Activated CD8-positive, alpha-beta memory T cell treated with anti-CD3 and anti-CD28 coated beads for 24 hours (primary cell): ENCODE measurements at places on chromosomes 7 and 10.

GRCh38 chr10:84525120-84525806, 196.9 kb downstream of the CCSER2 start:
- no peak for DNase-seq

- no peak for DNase-seq
These were observed 3.2 kb upstream of the ZNF775 start for GRCh38 chr7:150375662-150376521.

DNA sequence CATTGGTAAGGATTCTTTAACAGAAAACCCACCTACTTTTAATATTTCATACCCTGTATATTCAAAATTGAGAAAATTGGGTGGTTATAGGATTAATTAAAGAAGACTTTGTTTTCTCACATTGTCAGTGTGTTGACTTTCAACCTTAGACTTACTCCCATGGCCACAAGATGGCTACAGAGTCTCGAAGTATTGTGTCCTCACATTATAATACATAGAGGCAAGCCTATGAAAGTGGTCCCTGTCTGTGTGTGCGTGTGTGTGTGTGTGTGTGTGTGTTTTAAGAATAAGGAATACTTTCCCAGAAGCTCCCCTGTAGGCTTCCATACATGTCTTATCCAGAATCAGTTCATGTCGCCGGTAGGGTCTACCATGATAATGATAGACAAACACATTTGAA, 180.0 kb downstream of the PHF14 start:
- DNase-seq, result no peak

- DNase-seq, result no peak
These were observed 61.4 kb downstream of the BICC1 start for GRCh38 chr10:58574058-58574457.

DNA sequence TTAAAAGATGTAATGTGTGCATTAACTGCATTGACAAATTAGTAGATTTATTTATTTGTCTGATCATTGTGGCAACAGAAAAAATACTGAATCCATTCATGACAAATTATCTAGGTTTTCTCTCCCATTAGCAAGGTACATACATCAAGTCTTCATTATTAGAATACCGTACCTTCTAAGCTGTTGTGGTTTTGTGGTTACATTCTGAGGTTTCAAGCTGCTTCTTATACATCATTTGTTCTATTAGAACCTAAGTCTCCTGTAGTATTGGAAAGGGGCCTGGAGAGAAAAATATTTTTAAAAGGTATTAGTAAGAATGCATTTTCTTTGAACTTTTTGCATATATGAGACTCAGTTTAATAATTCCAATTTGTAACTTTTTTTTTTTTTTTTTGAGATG, 26.3 kb upstream of the CACNB2 start:
- no peak for DNase-seq

DNA sequence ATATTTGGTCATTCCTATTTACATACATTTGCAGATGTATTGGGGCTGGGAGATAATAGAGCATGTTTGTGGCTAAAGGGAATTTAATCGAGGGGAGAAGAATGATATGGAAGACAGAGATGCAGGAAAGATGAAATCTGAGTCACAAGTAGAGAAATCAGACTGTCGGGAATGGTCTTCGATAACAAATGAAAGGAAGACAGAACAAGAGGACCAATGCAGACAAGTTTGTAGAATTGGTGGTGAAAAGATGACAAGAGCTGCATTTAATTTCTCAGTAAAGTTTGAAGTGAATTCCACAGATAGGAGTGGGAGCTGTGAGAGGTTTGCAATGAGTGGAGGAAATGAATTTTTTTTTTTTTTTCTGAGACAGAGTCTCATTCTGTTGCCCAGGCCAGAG, 60.0 kb downstream of the BRAF start:
- no peak for DNase-seq

- DNase-seq, result no peak
These were observed at the start of gene TWIST1 for GRCh38 chr7:19117091-19117869. TWIST1 (minus strand) TSS chr7:19117636; CDS start chr7:19117321, 315 bp downstream.

- DNase-seq, result peak; percentile 70
These were observed 36.7 kb upstream of the UBE2H start for GRCh38 chr7:129989466-129989865.

DNA sequence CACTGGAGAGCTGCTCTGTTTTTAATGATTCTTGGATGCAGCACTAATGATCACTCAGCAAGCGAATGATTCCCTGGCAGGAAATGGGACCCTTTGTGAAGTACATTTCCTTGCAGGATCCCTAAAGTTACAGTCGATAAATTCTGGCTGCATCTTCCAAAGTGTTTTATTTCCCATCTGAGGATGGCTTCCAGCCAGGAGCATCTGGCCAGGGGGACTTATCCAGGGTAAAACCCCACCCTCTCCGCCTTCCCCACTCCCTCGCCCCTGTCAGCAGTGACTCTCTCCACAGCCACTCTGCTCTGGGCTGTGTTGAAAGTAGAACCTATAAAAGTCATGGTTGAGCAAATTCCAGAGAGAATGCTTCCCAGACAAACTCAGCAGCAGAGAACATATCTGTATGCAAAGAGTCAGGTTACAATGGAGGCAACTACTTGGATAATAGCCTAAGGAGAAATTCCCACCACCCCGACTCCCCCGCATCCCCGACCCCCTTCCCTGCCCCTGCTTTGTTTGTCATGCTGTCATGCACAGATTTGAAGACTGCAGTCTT, 111.0 kb upstream of the ANLN start:
- DNase-seq, result peak; percentile 33

- DNase-seq, result no peak
These were observed 106.5 kb upstream of the ANK3 start for GRCh38 chr10:60496181-60496580.

DNA sequence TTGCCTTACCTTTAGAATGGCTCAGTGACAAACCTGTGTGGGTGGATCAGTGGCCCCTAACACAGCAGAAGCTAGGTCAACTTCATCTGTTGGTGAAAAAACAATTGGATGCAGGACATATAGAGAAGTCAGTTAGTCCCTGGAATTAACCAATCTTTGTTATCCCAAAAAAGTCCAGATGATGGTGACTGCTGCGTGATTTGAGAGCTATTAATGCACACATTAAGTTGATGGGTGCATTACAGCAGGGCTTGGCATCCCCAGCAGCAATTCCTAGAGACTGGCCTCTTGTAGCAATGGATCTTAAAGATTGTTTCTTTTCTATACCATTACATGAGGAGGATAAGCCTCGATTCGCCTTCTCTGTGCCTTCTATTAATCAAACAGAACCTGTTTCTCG, 33.3 kb downstream of the OR13A1 start:
- no peak for DNase-seq

DNA sequence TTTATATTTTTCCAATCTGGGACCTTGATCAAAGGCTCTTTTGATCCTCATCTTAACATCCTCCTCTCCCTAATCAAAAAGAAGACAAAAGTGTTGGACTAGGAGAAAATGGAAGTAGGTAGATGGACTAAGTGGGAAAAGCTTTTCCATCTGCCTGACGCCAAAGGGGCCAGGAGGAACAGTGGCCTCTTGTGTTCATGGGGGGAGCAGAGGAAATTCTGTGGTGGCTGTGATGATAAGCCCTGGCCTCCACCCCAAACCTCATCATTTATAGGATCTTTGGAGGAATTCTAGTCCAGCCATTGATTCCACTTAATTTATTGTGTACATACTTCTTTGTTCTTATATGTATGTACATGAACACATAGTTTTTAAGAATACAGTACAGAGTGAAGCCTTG, 21.7 kb downstream of the ZNF365 start:
- no peak for DNase-seq

DNA sequence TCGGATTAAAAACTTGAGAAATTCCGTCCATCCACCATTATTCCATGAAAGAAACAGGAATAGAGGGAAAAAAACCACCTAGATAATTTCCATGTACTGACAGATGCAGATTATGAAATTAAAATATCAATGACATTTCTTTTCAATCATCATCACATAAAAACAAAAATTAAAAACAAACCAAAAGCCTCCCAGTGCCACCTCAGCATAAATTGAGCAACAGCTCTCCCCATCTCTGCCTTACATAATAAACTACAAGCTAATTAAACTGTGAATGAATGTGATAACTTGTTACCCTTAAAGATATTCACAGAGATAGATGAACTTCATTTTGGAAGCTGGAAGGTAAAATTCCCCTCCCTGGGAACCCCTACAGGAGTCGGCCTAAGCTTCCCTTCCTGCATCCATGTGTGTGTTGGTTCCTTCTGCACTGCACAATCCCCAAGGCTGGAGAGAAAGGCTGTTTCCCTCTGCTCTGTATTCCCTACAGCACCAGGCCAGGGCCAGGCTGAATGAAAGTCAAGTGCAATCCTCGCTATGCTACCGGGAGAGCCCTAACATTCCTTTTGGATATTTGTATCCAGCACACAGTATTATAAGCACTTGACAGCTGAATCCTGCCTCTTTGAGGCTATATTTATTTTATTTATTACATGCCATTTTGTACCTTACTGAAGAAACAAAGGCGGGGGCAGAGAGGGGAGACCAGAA, 8.1 kb downstream of the CCDC6 start:
- DNase-seq, result no peak

DNA sequence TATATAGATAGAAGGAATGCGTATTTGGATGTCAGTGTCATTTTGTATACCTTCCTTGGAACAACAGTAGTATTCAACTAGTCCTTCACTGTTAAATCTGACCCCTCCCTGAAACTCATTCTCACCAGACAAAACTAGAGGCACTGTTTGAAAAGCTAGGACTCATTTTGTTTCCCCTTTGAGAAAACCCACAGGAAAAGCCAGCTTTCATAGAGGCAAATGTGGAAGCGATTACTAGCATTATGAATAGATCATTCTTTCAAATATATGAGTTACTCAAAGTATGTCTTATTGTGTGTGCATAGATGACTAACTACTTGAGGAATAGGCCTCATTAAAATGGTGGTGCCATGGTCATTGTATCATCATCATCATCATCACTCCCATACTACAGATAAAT, 1.9 kb upstream of the ASB15 start:
- DNase-seq, result no peak

DNA sequence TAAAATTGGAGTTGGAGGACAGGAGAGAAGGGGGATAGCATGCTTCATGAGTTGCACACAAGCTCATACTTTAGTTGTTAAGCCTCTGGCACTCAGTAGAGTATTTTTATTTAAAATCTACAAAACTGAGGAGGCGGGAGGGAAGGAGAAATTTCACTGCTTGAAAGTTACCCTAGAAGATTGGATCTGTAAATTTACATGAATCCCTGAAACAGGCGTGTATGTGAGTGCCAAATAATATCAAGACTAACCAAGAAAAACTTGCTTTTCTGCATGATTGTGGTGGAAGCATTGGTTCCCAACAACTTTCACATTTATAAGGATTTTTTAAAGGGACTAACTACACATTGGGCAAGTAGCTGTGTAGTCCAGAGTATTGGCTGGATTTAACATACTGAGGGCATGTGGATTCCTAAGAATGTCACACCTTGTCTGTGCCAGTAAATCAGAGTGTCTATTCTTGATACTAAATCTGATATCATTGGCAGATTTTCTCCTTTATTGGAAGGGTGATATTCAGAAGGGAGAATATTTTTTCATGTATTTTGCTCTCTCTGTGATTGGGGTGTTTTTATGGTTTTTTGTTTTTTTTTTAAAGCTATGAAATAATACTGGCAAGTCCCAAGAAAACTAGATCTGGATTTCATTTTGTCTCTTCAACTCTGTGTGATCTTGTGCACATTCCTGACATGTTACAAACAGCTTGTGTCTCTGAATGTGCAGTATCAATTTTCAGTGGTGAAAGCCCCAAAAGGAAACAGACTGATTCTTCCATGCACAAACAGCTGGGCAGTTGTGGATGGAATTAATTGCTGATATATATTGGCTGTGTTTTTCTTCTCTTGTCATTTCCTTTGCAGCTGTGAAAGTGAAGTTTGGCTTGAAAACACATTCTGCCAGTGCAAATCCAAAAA, 67.2 kb downstream of the ADD3 start:
- DNase-seq, result no peak

DNA sequence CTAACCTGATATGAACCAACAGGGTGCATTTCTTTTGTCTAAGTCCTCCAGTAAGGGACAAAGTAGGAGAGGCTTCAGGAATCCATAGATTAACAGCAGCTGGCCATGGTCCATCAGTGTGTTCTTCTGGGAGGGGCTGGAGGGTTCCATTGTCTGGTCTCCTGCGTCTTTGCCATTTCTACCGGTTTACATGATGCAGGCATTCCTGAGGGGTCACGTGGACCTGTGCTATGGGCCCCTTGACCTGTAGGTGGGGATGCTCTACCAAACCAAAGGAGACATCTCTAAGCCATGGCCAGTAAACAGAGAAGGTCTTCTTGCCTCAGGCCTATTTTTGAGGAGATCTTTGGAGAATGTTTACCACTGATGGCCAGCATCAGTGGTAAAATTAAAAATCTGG, 28.7 kb upstream of the HABP2 start:
- DNase-seq, result no peak

DNA sequence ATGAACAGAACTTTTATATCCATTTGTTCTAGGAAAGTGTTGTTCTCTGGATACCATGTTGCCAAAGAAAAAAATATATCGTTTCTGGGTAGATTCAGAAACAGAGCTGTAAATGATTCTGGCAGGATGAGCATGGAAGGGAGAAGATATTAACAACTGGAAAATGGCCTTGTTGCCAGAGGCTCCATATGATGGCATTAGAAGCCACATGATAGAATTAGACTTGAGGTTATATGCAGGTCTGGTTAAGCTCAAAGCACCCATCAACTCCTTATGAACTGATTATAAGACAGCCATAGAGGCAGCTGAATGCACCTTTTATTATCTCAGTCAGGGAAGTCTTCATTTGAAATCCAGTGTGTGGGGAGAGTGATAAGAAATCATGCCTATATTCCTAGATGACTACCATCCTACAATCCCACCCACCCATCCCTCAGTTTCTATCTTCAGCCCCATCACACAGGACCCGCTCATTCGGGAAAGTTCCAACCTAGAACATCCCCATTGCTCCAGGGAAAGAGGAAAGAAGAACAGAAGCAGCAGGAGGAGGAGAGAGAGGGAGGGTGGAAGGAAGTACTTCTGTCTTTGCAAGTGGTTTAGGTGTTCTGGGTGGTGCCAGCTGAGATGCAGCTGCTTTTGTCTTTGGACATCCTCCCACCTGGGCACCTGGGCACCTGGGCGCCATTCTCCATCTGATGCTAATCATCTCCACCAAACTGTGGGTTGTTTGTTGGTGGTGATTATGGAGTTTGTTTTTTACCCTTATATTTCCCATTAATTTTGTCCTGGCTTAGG, 25.5 kb upstream of the TRIL start:
- no peak for DNase-seq

DNA sequence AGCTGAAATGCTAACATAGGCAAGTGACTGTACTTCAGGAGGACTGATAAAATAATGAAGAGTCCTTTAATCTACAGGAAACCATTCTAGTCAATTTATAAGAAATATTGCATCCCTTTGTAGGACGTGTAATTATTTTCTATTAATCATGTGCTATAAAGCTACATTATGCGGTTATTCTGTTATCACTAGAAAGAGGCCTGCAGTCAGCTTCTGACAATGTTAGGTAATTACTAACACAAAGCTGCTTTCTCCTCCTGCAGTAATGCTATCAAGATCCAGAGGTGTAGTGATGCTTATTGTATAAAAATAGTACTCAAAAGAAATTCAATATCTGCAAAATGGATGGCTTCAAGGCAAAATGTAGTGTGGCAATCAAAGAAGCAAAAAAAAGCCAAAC, 191.1 kb downstream of the SKAP2 start:
- no peak for DNase-seq

- DNase-seq, result no peak
These were observed 28.6 kb downstream of the MTURN start for GRCh38 chr7:30163231-30163894.

- peak; percentile 61 for DNase-seq
These were observed 156.4 kb upstream of the KLF14 start for GRCh38 chr7:130890176-130891020.
